ENCODE measurements at places on chromosomes 1 and 21.
A peak's percentile ranks its signal among the peaks of the same experiment; 100 is the strongest.

GRCh38 chr1:35888255-35888654 is 5.2 kb downstream of the AGO1 start:
- DNase-seq = no peak

GRCh38 chr1:78645723-78646122 is 3.9 kb upstream of the IFI44 start:
- no peak for DNase-seq

DNA sequence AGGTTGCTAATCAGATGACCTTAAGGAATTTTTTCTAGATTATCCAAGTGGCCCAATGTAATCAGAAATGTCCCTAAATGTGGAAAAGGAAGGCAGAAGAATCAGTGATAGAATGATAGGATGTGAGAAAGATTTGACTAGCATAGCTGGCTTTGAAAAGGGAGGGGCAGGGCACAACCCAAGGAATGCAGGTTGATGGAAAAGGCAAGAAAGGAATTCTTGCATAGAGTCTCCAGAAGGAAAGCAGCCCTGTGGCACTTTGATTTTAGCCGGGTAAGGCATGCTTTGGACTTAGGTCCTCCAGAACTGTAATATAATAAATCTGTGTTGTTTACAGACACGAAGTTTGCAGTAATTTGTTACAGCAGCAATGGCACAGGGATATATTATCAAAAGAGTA is 375.7 kb upstream of the B3GALT2 start:
- DNase-seq = no peak

DNA sequence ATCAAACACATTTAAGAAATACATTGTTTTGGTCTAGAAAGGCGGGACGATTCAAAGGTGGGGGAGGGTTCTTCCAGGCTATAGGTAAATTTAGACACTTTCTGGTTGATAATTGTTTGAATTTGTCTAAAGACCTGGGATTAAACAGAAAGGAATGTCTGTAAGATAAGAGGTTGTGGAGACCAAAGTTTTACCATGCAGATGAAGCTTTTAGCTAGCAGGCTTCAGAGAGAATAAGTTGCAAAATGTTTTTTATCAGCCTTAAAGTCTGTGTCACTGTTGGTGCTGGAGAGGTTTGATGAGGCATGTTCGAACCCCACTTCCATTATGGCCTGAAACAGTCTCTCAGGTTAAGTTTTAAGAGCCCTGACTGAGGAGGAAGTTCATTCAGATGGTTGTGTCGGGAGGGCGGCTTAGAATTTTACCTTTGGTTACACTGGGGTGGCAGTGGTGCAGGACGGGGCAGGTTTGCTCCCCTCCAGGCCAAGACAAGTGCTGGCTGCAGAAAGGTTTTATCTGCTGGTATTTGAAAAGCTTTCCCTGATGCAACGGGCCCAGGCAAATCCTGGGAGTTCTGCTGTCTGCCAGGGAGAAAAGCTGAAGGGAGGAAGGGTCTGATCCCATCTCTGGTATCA is 16.0 kb upstream of the SLC2A5 start:
- DNase-seq = no peak

GRCh38 chr1:243286409-243287122 is 30.7 kb downstream of the SDCCAG8 start:
- DNase-seq = no peak

DNA sequence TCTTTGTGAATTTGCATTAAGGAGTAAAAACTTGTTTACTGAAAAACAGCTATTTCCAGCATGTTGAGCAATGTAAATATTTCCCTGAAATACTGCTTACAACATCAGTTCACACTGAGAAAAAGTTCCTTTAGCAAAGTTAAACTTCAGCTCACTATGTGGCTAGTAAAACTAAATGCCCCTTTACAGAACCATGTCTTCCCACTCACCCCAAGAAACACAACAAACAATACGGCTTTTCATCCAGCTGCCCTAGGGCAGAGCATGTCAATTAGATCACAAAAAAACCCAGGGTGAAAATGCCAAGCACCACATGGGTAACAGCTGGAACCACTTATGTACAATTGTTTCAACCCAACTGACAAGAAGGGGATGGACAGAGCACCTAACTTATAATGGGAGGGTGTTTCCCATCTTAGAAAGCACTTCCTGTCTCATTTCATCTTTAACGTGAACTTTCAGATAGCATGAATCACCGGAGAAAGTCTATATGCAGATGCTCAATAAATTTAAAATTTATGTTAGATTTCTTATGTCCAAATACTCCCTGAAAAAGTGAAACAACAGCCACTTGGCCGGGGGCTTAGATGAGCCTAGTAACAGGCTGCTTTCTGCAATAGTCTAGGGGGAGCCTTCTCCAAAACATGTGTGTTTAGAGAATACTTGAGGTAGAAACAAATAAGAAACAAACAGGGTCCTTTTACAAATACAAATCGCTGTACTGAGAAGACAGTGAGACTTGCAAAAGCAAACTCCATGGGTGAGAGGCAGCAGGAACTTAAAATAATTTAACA is 6.6 kb downstream of the NID1 start:
- DNase-seq = no peak

- no peak for DNase-seq
Measured at GRCh38 chr1:68197891-68198290, 34.4 kb downstream of the WLS start.

DNA sequence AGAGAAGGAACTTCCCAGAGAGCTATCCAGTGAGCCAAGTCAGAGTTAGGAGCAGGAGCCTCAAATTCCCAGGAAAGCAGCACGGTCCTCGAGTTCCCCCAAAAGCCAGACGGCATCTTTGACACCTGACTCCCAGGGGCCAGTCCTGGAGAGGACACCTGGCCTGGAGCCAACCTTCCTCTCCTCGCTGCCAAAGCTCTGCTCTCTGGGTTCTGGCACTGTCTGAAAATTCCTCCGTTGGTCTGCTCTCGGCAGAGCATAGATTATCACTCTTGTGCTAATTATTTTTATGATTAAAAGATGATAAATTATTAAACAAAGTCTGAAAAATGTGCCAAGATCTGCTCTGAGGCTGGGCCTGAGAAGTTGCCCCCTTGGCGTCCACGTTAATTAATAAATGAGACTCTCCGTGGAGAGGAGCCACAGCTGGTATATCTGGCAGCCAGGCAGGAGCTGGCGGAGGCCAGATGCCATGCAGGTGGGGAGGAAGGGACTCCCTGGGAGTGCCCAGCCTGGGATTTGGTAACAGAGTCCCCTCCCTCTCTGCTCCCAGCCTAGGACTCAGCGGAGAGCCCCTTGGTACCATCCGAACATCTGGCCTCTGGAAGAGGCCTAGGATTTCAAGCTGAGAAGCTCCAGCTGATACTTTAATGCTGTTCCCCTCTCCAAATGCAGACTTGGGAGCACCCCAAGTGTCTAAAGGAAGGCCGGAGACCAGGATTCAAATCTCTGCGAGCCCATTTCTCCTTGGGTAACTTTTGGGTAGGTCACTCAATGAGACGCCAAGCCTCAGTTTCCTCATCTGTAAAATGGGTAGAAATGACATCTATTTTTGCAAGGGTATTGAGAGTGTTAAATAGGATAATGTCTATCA is 163.7 kb upstream of the POU3F1 start:
- DNase-seq = no peak

- no peak for DNase-seq
Measured at GRCh38 chr1:100107696-100108095, 25.0 kb downstream of the SASS6 start.

GRCh38 chr1:116365353-116365780 is 7.7 kb upstream of the ATP1A1 start:
- DNase-seq = peak; percentile 75

- DNase-seq = no peak
Measured at GRCh38 chr1:42952303-42953001, 6.2 kb downstream of the SLC2A1 start.

DNA sequence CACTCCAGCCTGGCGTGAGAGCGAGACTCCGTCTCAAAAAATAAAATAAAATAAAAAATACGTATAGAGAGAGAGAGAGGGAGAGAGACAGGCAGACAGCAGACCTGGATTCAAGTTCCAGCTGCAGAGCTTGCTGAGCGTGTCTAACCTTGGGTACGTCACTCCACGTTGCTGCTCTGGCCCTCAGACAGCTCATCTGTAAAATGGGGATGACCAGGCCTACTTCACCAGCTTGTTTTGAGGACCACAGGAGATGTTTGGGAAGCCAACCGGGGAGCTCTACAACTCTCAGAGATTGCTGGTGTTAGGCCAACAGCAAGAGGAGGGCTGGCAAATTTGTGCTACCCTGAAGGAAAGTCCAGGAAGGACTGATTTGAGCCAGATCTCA is 499 bp upstream of the TRAF5 start:
- DNase-seq = no peak

GRCh38 chr1:205711105-205712048 is 31.1 kb upstream of the SLC45A3 start:
- DNase-seq = peak; percentile 88

- no peak for DNase-seq
Measured at GRCh38 chr1:204094313-204094729, 21.4 kb downstream of the SOX13 start.

GRCh38 chr1:3612123-3612522 is 815 bp upstream of the MEGF6 start:
- DNase-seq = no peak

- no peak for DNase-seq
Measured at GRCh38 chr21:25750085-25750484, 15.3 kb downstream of the GABPA start.

GRCh38 chr1:50278961-50279360 is 144.3 kb downstream of the DMRTA2 start:
- DNase-seq = no peak

DNA sequence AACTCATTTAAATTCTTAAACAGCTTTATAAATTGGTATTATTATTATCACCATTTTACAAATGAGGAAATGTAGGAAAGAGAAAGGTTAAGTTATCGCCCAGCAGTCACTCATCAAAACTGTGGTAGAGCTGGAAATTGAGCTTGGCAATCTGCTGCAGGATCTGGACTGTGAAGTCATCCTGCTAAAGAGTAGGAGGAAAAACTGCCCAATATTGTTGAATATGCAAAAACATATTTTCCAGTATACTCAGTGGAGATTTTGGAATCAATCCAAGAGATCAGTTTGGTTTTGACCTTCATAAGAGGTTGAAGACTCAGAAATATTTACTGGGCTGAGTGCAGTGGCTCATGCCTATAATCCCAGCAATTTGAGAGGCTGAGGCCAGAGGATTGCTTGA is 16.9 kb upstream of the RC3H1 start:
- no peak for DNase-seq

- DNase-seq = no peak
Measured at GRCh38 chr1:186670297-186671135, 9.7 kb downstream of the PTGS2 start.

DNA sequence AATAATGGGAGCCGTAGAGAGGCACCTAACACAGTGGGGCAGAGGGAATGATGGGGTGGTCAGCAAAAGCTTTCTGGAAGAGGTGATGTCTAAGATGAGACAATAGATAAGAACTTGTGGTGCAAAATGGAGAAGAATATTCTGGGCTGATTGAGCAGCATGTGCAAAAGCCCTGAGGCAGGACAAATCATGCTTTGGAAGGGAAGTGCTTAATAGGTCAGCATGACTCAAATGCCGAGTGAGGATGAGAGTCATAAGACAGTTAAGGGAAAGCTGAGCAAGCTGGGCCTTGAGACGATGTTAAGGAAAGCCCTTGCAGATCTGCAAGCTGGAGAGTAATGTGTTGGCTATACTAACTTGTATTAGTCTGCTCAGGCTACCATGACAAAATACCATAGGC is 37.3 kb upstream of the ASB17 start:
- no peak for DNase-seq

DNA sequence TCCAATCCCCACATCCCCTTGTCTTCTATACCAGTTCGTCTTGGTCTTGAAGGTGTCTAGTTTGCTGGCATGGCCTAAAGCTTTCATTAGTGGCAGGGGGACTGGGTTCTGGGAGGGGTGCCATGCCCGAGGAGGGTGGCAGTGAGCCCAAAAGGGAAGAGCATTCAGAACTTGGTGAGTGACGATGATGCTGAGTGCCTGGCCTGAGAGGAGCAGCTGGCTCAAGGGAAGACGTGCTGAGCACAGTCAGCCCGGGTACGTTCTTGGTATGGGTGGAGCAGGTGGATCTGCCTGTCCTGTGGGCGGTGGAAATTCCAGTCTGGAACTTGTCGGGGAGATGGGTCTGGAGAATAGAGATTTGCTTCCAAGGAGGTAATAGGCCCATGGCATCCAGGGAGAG is 4.6 kb downstream of the FDPS start:
- DNase-seq = no peak

- peak; percentile 63 for DNase-seq
Measured at GRCh38 chr1:10179406-10180091, 30.8 kb upstream of the KIF1B start.

DNA sequence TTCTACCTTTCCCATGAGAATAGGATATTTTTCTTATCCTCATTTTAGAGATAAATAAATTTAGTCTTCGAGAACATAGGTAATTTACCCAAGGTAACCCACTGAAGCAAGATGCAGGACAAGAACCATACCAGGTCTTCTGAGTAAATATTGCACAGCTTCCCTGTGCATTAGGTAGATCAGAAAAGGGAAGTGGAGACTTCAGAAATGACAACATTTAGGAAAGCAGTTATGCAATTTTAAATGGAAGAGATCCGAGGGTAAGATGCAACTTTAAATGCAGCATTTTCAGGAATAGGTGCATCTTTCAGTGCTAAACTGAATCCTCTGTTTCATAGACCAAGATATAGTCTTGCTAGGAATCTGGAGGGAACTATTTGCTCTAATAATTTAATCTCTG is 206.4 kb upstream of the SGIP1 start:
- no peak for DNase-seq
